ENCODE measurements at places on chromosomes 1 and 21. TPM values are rescaled to one million over a fixed set of nuclear protein-coding genes. Genes with fewer than 3 reads are reported as not detected.

DNALI1 gene
- 10.7 TPM for total RNA-seq

DENND2C gene
- total RNA-seq = 3.0 TPM

DNA sequence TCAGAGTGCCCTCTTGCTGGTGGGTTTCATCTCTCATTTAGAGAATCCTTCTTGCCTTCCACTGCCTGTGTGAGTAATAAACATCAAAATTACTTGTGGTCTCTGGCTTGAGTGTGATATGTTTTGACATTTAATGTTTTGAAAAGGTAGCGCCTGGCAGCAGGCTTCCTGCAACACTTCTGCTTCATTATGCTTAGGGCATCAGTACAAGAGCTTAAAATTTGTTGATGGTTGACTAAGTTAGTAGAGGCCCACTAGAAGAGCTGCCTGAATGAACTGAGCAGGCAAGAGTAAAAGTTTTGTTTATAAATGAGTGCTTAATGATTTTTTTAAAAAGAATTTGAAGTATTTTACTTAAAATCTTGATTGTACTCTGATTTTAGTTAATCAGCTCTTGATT is 6.4 kb upstream of the RPE65 start:
- no peak overlapping the region for H3K27ac ChIP-seq
- H3K36me3 ChIP-seq = no peaks in the 10 kb centered on the region

- H3K4me1 ChIP-seq = peaks cover 42% of the 10 kb centered on the region
- no peaks in the 10 kb centered on the region for H3K36me3 ChIP-seq
- DNase-seq = no peak
- no peaks in the 10 kb centered on the region for H3K27me3 ChIP-seq
- H3K27ac ChIP-seq = peak overlapping the region; percentile 5
Measured at GRCh38 chr1:91589437-91589836, 88.8 kb downstream of the CDC7 start.

DNA sequence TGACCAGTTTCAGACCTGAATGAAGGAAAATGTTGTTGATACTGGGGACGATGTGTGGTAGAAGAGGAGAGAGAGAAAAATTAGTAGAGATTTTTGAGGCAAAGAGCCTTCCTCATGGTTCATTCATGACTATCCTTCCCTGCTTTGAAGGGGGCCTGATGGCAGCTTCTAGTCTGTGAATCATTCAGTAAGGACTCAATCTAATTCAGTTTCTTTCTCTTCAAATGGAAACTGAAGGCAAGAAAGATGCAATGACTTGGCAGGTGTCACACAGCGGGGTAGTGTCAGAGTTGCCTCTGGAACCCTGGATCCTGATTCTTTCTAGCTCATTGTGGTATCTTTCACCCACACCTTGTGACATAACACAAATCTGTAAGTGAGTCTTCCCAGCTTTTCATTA is 14.9 kb upstream of the CD5L start:
- no peak overlapping the region for H3K4me3 ChIP-seq
- H3K27me3 ChIP-seq = no peaks in the 10 kb centered on the region
- no peak overlapping the region for H3K27ac ChIP-seq
- no peak for DNase-seq
- no peaks in the 10 kb centered on the region for H3K4me1 ChIP-seq
- no peaks in the 10 kb centered on the region for H3K36me3 ChIP-seq

ZNF692 gene
- total RNA-seq = 59.8 TPM

GRCh38 chr1:234479310-234479559 is 256 bp upstream of the TARBP1 start:
- H3K4me3 ChIP-seq = peak overlapping the region; percentile 90
- no peaks in the 10 kb centered on the region for H3K36me3 ChIP-seq
- H3K4me1 ChIP-seq = no peaks in the 10 kb centered on the region

- no peaks in the 10 kb centered on the region for H3K36me3 ChIP-seq
- H3K27ac ChIP-seq = no peak overlapping the region
- no peaks in the 10 kb centered on the region for H3K4me1 ChIP-seq
- no peak for DNase-seq
- H3K4me3 ChIP-seq = no peak overlapping the region
Measured at GRCh38 chr21:34950980-34951379, 98.1 kb downstream of the RUNX1 start.

- peaks cover 24% of the 10 kb centered on the region for H3K4me1 ChIP-seq
- no peaks in the 10 kb centered on the region for H3K27me3 ChIP-seq
- H3K36me3 ChIP-seq = no peaks in the 10 kb centered on the region
- H3K4me3 ChIP-seq = no peak overlapping the region
- DNase-seq = no peak
Measured at GRCh38 chr1:219185486-219186117, 11.9 kb downstream of the LYPLAL1 start.

GRCh38 chr21:33063907-33064622 is 5.9 kb upstream of the OLIG1 start:
- no peak overlapping the region for H3K4me3 ChIP-seq
- DNase-seq = no peak
- H3K36me3 ChIP-seq = no peaks in the 10 kb centered on the region
- H3K27ac ChIP-seq = no peak overlapping the region
- H3K4me1 ChIP-seq = no peaks in the 10 kb centered on the region

LEFTY2 gene
- total RNA-seq = 5.0 TPM

BMP8B gene
- 0.16 TPM for total RNA-seq

Measured in sigmoid colon (tissue), 7 donors.